Calu3 (cell line): ENCODE measurements at places on chromosomes 6 and 20. TPM values are rescaled to one million over a fixed set of nuclear protein-coding genes. Genes with fewer than 3 reads are reported as not detected.

DNA sequence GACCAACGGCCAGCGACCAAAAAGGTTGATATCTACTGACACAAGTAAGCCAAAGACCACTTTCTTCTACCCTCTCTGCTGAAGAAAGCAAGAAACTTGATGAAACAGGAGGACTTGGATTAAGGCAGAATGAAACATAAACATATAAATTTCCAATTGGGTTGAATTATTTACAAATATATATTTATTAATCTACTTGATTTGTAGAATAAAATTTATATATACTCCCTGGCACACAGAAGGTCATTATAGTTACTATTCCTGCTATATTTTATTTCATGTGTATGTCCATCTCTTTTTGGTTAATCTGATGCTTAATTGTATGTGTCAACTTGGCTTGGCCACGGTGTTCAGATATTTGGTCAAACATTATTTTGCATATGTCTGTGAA is 4.2 kb upstream of the ADGRG6 start:
- DNase-seq: no peak
- H3K27ac ChIP-seq: peak overlapping the region; percentile 16
- peaks cover 27% of the 10 kb centered on the region for H3K36me3 ChIP-seq
- H3K27me3 ChIP-seq: no peaks in the 10 kb centered on the region
- peaks cover 27% of the 10 kb centered on the region for H3K4me1 ChIP-seq

GRCh38 chr6:158768436-158768835 is 50.7 kb downstream of the EZR start:
- no peak overlapping the region for H3K4me3 ChIP-seq
- H3K36me3 ChIP-seq: peaks cover 100% of the 10 kb centered on the region
- peaks cover 69% of the 10 kb centered on the region for H3K4me1 ChIP-seq
- no peaks in the 10 kb centered on the region for H3K27me3 ChIP-seq
- no peak for DNase-seq
- peak overlapping the region; percentile 77 for H3K27ac ChIP-seq

GRCh38 chr20:48461735-48462119 is 366.1 kb downstream of the PREX1 start:
- H3K4me1 ChIP-seq: no peaks in the 10 kb centered on the region
- H3K4me3 ChIP-seq: no peak overlapping the region

DNA sequence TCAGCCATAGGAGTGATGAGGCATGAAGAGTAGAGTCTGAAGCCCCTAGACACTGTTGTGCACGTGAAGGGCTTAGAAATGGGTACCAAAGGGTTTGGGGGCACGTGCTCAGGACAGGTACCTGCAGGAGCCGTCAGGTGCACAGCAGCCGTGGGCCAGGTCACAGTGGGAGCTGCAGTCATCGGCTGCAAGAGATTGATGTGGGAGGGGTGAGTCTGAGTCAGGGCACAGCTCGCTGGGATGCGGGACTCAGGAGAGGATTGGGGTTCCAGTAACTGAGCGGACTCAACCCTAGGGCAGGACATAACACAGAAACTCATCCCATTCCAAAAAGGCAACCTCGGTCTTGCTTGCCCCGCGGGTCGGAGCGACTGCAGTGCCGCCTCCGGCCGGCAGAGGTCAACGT is 1.1 kb downstream of the DLK2 start:
- peaks cover 17% of the 10 kb centered on the region for H3K4me1 ChIP-seq
- peak overlapping the region; percentile 70 for H3K4me3 ChIP-seq
- H3K27me3 ChIP-seq: peaks cover 35% of the 10 kb centered on the region
- DNase-seq: no peak

DNA sequence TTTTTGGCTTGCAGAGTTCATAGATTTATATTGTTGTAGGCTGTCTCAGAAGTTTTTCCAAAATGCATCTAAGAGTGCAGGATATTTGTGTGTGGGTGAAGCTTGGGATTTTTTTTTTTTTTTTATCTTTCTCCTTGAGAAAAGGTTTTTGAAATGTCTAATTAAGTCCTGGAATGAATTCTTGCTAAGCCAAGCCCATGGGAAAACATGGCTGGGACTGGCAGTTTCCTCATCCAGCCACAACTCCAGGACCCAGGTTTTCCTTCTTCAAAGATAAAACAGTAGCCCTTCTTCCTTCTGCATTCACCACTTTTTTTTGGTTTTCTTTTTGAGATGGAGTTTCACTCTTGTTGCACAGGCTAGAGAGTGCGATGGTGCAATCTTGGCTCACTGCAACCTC is 242.5 kb upstream of the JAG1 start:
- no peaks in the 10 kb centered on the region for H3K36me3 ChIP-seq
- H3K27me3 ChIP-seq: no peaks in the 10 kb centered on the region
- H3K4me3 ChIP-seq: no peak overlapping the region
- peaks cover 9% of the 10 kb centered on the region for H3K4me1 ChIP-seq
- no peak for DNase-seq
- no peak overlapping the region for H3K27ac ChIP-seq

Gene PRR18
- total RNA-seq: 0.19 TPM in 1 of 2 replicates, not detected in the other

Gene MEP1A
- not detected in 2 replicates for total RNA-seq
